ENCODE measurements at places on chromosomes 1 and 21.
A peak's percentile ranks its signal among the peaks of the same experiment; 100 is the strongest.

- DNase-seq: no peak
Measured at GRCh38 chr21:41664881-41665765, 101.7 kb downstream of the RIPK4 start.

GRCh38 chr1:206503591-206504362 lies 3.6 kb upstream of the RASSF5 start:
- DNase-seq: peak; percentile 96

- DNase-seq: no peak
Measured at GRCh38 chr1:9378801-9379200, 86.1 kb downstream of the SPSB1 start.

- DNase-seq: peak; percentile 99
Measured at GRCh38 chr1:59375321-59376220, 78.7 kb downstream of the FGGY start.

DNA sequence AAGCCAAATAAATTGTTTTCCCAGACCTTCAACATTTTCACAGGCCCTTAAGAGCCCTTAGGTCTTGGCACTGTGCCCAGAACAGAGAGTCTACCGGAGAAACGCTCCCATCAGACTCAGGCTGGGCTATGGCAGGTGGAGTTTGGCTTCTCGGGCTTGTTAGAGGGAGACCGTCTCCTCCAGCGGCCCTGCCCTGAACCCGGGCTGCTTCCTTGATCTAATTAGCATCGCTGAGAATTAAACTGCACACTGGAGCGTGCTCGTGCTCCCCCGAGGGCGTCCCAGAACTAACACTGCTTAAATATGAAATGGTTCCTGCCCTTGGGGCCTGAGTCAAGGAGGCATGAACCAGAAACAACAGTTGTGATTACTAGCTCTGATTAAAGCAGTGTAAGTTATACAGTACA lies 634.4 kb downstream of the MATN1 start:
- no peak for DNase-seq

- DNase-seq: peak; percentile 61
Measured at GRCh38 chr1:24713176-24713575, 32.1 kb upstream of the CLIC4 start.

DNA sequence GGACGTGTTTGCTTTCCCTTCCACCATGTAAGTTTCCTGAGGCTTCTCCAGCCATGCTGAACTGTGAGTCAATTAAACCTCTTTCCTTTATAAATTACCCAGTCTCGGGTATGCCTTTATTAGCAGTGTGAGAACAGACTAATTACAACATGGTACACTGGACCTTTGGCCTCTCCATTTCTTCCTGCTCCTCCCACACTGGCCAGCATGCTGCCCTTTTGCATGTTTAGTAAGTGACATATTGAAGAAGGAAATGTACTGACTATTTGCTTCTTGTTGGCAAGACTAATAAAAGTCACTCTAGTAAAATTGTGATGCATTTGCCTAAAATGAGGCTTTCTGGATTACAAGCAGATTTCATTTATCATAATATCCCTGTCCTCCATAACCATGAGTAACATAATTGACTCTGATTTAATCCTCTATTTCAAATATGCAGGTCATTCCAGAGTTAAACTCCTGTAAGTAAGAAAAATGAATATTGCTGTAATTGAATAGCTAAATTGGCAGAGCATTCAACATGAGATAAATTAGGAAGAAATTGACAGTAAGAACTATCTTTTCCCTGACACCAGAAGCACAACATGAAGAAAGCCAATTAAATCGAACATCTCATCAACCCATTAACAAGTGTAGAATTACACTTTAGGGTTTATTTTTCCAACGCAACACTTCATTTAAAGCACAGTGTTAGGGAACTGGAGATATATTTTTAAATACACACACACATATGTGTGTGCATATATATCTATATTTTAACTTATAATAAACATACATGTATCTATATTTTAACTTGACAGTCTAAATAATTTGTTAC lies 427.8 kb upstream of the ZP4 start:
- no peak for DNase-seq

- no peak for DNase-seq
Measured at GRCh38 chr1:119009312-119009655, 21.1 kb upstream of the TBX15 start.

GRCh38 chr1:40404670-40405462 lies 31.3 kb downstream of the SMAP2 start:
- DNase-seq: peak; percentile 42

DNA sequence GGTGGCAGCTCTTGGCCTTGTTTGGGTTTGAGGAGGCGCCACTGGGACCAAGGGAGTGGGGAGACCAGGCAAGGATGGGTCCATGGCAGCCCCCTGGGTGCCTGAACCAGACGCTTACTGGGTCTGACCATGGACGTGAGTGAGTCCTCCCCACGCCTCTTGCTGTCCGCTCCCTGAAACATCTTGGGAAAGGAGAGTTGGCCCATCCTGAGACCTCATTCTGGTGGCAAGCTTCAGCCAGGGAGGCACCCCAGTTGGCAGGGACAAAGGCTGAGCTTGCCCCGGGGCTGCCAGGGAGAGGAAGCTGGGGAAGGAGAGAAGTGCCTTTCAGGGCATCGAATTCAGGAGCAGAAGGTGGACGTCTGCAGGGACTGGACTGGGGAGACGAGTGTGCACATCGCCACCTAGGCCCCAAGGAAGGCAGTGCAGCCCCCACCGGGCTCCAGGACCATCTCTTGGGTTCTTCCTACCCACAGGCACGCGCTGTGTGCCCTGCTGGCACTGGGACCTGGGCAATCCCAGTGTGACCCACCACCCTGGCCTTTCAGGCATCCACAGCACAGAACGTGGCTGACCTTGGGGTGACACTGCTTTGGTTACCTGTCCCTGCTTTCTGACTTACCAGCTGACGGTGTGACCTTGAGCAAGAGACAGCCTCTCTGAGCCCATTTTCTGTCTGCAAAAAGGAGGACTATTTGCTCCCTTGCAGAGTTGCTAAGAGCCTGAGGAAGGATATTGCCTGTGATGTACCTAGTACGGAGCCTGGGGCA lies 132.9 kb upstream of the WNT4 start:
- peak; percentile 45 for DNase-seq

GRCh38 chr1:78009836-78010235 lies 5.1 kb downstream of the DNAJB4 start:
- DNase-seq: no peak

- no peak for DNase-seq
Measured at GRCh38 chr1:248239478-248239877, 8.3 kb downstream of the OR2M4 start.

DNA sequence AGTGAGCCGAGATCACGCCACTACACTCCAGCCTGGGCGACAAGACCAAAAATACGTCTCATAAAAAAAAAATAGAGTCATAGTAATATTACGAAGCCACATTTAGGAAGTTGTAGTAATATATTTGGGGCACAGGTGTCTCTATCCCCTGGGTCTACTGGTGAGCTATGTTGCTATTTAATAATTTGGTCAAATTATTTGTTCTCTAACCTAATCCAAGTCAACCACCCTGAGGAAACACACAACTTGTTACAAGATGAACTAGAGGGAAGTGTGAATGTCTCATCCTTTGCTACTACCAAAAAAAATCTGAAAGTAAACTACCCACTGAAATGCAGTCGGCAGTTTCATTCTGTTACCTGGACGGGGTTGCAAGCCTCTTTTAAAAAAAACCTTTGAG lies 35.3 kb downstream of the RGS8 start:
- no peak for DNase-seq

GRCh38 chr1:94773931-94774422 lies 46.2 kb upstream of the SLC44A3 start:
- peak; percentile 74 for DNase-seq

DNA sequence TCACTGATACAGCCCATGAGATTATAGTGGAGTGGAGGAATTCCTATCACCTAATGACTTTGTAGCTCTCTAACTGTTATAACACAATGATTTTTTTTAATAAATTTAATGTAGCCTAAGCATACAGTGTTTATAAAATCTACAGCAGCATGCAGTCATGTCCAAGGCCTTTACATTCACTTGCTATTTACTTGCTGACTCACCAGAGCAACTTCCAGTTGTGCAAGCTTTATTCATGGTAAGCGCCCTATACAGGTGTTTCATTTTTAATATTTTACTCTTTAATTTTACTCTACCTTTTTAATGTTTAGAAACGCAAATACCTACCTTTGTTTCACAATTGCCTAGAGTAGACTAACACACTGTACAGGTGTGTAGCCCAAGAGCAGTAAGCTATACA lies 1652.2 kb downstream of the BRINP3 start:
- DNase-seq: no peak

GRCh38 chr1:10604966-10605365 lies 130.2 kb downstream of the PEX14 start:
- DNase-seq: no peak

DNA sequence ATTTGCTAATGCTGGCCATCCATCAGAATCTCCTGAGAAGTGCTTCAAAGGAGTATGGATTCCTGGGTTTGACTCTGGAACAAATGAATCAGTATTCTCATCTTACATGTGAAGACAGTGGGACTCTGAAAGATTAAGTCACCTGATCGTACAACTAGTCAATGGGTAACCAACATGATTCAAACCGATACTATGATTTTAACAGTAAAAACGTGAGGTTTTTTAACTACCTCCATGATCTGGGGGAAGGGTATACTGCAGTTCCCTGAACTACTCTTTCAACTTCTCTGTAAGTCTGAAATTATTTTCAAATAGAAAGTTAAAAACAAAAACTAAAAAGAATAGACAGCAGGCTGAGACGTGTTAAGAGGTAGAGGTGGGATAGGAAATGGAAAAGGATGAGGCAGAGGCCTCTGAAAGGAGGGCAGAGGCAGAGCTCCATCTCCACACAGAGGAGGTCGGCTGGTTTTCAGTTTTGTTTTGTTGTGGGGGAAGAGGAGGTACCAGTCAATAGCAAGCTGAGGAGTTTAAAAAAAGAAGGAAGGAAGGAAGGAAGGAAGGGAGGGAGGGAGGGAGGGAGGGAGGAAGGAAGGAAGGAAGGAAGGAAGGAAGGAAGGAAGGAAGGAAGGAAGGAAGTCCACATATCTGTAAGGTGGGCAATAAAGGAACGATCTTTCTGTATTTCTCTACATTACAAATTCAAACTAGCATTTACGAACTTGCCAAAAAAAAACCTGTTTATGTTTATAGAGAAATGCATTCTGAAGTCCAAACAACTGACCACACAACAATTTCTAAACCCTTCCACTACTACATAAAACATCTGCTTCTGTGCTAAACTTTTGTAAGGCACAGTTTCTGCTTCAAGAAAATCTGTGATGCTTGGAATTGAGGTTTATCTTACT lies 213.1 kb downstream of the RERE start:
- DNase-seq: no peak

DNA sequence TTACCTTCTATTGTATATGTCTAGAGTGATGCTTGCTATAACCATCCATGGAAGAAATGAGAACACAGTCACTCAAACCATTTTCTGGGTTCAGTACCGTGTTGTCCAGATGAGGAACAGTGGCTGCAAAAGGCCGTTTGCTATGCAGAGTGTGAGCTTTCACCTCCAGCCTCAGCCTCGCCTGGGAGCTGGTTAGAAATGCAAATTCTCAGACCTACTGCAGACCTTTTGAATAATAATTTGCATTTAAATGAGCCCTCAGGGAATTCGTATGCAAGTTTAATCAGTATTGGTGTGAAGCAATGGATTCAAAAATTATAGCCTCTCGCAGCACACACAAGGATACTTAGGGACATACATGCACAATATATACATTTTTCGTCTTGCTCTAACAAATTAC lies 24.1 kb downstream of the KCNJ15 start:
- no peak for DNase-seq

GRCh38 chr1:50108497-50109059 lies at the start of gene ELAVL4:
Gene ELAVL4, plus strand, starts transcription at chr1:50108920. Its CDS starts 270 bp downstream, at chr1:50109190.
- no peak for DNase-seq

- peak; percentile 14 for DNase-seq
Measured at GRCh38 chr1:205519541-205520131, 15.2 kb downstream of the CDK18 start.

DNA sequence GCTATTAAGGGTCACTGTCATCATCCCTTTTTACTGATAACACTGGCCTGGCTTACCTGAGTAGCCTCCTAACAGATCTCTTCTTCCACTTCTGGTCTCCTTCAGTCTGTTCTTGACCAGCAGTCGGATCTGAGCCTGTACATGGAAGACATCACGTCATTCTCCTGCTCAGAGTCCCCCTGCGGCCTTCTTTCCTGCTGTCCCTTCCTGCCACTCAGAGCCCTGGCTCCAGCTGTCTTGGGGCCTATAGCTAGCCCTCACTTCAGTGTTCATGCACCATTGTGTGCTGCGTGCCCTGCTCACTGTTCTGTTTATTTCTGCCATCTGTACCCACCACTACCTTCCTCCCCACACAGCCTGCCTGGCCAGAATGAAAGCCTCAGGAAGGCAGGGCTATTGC lies 8.4 kb downstream of the ADARB1 start:
- no peak for DNase-seq

- no peak for DNase-seq
Measured at GRCh38 chr1:23446661-23447310, 22.2 kb upstream of the TCEA3 start.

DNA sequence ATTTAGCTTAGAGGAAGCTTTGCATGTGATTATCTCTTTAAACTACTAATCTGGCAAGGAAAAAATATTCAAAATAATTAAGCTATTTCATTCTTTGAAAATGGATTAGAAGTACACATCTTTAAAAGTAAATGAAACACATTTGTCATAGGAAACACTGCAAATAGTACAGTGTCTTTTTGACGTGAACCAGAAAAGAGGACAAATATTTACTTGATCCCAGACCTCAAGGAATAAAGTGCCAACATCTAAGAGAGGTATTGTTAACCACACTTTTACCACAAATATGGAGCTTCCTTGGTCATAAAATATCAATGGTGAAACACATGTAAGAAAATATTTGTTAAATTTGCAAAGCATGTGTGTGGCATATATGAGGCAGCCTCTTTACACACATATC lies 159.9 kb downstream of the SNX7 start:
- DNase-seq: no peak

DNA sequence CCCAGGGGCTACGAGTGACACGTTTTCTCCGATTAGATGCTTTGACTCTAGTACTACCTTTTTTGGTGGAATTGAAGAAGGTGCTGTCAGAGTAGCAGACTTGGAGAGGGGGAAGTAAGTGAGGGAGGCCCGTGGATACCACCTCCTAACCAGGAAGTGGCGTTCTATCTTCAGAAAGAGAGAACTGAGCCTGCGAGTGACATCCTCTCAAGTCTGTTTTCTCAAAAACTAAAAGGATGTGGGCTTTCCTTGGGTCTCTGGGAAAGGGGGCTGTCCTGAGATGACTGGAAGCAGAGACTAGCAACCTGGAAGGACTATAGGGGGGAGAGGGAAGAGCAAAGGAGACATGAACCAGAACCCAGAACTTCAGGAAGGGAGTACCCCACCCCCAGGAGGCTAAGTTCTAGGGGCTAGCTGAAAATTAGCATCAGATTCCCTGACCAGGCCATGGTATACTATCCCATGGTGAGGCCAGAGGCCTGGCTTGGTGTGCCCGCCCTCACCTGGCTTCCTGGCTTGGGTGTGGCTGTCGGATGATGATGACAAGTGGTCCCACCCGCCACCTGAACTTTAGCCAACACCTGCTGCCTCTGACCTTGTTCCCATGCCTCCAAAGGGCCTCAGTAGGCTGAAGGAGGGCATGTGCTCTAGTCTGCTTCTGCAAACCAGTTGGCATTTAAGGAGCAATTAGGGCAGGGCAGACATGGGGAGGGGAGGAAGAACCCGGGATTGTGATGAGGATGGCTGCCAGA lies 49.1 kb downstream of the ATP2B4 start:
- no peak for DNase-seq

- no peak for DNase-seq
Measured at GRCh38 chr1:203181586-203182386, 4.7 kb downstream of the CHI3L1 start.

- peak; percentile 37 for DNase-seq
Measured at GRCh38 chr1:225763716-225764548, 13.7 kb upstream of the SRP9 start.

- DNase-seq: no peak
Measured at GRCh38 chr1:68521286-68521685, 24.4 kb upstream of the DEPDC1 start.

Data from kidney glomerular epithelial cell (primary cell).